HFFc6 (cell line): ENCODE measurements at places on chromosomes 16 and 17. TPM values are rescaled to one million over a fixed set of nuclear protein-coding genes. Genes with fewer than 3 reads are reported as not detected.

- no peak for DNase-seq
These were observed 160.4 kb downstream of the KCNJ2 start for GRCh38 chr17:70329721-70330120.

GRCh38 chr17:81196505-81197408 is 26.0 kb downstream of the CEP131 start:
- no peak for DNase-seq

DNA sequence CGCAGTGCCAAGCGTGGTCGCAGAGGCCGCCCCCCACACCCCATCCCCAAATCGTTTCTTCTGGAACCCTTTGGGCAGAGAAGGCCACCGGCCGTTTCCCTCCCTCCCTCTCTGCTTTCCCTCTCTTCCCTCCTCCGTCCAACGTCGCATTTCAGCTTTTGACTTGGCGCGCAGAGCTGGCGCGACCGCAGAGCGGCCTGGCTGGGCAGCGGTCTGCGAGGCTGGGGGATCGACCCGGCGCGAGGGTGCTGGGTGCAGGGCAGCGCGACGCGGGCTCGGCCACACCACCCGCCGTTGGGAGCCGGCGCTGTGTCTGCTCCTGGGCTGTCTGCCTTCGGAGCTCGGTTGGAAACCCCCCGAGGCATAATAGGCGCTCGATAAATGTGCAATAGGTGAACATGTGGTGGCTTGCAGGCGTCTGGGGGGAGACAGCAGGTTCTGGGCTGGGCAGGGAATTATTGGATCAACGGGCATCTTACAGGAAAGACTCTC is 2.8 kb upstream of the NTN3 start:
- DNase-seq, result no peak

GRCh38 chr17:12646761-12647422 is 18.8 kb upstream of the MYOCD start:
- DNase-seq, result no peak

- no peak for DNase-seq
These were observed 27.4 kb downstream of the DRC3 start for GRCh38 chr17:18000030-18000408.

The MMP2 gene
- total RNA-seq, result 490 to 607 TPM (median 511 TPM) in 3 replicates

The RAB40C gene
- 11.3 and 16.5 TPM in 2 replicates for total RNA-seq

The KCNJ2 gene
- 0.39 to 0.47 TPM (median 0.47 TPM) in 3 replicates for total RNA-seq

The SLC12A3 gene
- total RNA-seq, result not detected in 3 replicates
